Activated CD4-positive, CD25-positive, alpha-beta regulatory T cell treated with anti-CD3 and anti-CD28 coated beads, Interleukin-2, amount 50 U/mL, for 24 hours (primary cell): ENCODE measurements at places on chromosomes 2 and 18.
A peak's percentile ranks its signal among the peaks of the same experiment; 100 is the strongest.

DNA sequence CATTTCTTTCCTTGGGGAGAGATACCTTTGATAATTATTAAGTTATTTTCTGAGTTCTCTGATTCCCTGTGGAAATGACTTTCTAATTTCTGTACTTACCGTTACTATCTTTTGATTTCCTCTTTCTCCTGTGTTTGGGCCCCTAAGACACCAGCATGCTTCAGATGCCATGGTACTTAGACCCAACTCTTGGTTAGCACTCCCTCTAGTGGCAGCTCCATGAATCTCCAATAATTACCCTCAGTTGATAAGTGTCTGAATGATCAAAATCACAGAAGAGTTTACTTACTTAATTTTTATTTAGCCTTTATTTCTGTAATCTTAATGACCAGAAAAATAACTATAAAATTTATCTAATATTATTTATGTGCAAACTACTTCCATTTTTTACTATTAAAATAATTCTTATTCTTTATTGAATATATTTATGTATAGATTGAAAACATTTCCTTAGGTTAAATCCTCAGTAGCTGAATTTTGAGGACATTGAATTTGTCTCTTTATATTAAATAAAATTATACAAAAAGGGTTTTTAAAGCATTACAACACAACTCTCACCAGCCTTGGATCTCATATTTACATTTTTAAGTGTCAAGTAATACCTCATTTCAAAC, 300.4 kb downstream of the KCNS3 start:
- peak; percentile 44 for ATAC-seq

DNA sequence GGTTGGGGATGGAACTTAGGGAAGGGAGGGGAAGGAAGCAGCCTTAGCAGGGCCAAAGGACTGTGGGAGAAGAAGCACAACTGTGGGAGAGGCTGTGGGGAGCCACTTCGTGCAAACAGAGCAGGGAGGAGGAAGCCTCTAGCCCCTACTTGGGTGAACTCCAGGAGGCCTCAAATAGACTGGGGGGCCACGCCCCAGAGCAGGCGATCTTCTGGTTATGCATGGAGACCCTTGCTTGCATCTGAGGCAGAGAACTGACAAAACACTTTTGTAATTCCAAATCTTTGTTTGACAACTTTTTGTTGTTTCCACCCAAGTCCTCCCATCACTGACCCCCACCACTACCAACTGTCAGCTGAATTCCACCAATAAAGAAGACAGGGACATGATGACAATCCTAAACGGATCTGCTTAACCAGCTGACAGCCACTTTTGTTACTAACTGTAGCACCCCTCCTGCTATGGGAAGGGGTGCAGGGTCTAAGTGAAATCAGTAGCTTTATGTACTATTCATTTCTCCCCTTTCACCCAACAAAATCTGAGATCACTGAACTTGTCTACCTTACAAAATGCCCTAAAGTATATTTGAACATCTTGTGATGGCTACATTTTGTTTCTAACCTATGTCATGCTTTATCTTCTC, 80.5 kb upstream of the CPO start:
- no peak for ATAC-seq

- no peak for ATAC-seq
Measured at GRCh38 chr2:58701688-58702301, 460.7 kb upstream of the FANCL start.

GRCh38 chr2:196925051-196925767, 1.3 kb downstream of the PGAP1 start:
- ATAC-seq = no peak

- ATAC-seq = no peak
Measured at GRCh38 chr2:212379103-212379502, 159.5 kb downstream of the ERBB4 start.

GRCh38 chr2:46276642-46277041, 20.6 kb upstream of the EPAS1 start:
- ATAC-seq = no peak

DNA sequence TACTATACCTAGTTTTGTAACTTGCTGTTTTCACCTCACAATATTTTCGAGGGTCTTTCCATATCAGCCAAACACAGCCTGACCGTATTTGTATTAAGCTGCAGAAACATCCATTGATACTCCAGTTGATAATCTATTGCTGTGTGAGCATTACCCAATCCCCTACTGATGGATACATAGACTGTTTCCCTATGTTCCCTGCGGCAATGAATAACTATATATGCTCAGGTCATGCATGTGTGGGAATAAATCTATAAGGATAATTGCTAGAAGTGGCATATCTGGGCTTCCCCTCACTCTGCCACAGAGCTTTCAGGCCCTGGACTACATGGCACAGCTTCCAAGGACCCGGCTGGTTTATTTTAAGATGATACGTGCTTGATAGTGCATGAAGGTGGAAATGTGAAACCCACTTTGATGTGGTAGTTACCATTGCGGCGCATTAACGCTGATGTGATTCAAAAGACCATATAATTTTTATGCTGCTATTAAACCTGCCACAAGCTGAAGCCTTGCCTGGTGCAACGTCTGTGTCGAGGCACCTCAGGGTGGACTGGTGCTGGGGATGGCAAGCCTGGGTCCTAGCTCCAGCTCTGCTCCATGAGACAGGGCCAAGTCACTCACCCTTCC, 130.8 kb upstream of the MSH6 start:
- ATAC-seq = no peak

DNA sequence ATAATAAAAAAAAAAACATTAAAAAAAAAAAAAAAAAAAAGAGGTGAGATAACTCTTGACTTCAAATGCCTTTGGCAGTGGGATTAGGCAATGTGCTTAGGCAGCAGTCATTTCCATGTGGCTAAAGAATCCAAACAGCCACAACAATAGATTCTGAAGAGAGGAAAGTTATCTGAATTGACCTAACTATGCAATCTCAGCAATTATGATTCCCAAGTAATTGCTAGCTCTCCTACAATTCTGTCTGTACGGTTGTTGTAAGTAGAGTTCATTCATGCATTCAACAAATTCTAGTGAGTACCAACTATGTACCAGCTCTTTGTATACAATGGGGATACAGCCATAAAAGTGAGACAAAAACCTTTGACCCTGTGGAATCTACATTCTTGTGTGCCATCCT, 3.6 kb downstream of the SRD5A2 start:
- no peak for ATAC-seq

- no peak for ATAC-seq
Measured at GRCh38 chr18:66078925-66079800, 328.4 kb downstream of the CDH7 start.

- no peak for ATAC-seq
Measured at GRCh38 chr2:37439131-37439642, 94.8 kb downstream of the QPCT start.

DNA sequence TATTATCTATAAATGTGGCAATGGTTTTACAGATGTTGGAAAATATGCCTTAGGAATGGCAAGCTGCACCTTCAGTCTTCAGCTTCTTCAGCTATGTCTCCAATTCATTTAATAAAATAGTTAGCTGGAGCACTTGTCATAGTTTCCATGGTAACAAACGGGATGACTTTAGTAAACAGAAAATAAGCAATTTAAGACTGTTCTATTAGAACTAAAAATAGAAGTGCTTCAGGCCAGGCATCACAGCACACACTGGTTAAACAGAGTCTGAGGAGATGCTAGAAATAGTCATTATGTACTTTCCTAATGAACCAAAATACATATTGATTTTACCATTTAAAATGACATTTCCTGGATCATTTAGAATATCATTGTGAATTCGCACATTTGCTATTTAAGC, 195.0 kb downstream of the GCA start:
- no peak for ATAC-seq

DNA sequence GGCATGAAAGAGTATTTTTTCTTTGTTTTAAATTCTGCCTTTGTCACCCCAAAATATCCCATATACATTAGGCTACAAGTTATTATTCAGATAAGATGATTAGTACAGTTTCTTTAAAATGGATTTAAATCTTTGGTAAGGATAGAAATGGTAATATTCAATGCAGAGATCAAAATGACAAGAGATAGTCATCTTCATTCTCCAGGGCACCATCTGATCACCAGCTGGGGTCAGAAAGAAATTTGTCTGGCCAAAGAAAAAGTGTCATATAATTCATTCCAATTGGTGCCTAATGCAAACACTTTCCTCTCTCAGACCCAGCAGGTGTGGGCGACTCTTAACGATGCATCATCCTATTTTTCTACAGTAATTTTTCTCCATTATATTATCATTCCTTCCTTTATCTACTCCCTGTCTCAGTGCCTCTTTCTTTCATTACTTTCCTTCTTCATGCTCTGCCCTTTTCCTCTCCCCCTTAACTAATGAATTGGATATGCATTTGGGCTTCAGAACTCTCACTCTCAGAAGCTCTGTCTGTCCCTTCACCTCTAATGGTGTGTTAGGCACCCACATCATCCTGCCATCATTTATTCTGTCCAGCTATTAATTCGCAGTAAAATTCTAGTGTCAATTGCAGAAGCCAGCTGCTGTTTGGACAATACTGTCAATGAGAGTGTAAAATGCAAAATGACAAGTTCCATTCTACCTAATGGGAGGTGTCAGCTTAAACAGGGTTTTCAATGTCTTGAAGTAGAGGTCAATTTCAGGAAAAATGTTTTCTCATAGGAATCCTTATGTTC, 570.5 kb downstream of the TDRD15 start:
- no peak for ATAC-seq

- no peak for ATAC-seq
Measured at GRCh38 chr18:3910512-3910911, 460.5 kb downstream of the TGIF1 start.

DNA sequence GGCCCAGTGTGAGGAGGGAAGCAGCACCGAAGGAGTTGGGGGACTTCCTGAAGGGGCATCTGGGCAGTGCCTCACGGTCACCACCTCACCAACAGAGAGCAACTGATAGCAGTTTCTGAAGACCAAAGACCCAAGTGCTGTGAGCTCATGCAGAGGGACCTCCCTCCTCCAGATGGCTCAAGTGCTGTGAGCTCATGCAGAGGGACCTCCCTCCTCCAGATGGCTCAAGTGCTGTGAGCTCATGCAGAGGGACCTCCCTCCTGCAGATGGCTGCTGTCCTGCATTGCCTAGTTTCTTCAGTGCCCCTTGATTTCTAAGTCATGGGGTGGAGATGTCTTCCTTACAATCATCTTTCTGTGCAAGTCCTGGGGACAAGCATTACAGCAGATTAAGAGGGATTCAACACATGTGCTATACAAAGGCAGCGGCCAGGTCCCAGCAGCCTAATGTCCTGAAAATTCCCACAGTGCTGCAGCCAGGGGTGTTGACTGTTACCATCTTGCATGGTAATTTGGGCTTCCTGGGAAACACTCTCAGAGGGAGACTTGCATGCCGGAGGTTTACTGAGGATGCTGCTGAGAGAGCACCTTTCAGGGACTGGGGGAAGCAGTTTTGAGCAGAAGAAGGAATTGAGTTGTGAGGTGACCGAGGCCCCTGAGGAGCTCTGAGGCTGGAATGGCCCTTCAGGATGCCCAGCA, 409.3 kb downstream of the GALR1 start:
- no peak for ATAC-seq

DNA sequence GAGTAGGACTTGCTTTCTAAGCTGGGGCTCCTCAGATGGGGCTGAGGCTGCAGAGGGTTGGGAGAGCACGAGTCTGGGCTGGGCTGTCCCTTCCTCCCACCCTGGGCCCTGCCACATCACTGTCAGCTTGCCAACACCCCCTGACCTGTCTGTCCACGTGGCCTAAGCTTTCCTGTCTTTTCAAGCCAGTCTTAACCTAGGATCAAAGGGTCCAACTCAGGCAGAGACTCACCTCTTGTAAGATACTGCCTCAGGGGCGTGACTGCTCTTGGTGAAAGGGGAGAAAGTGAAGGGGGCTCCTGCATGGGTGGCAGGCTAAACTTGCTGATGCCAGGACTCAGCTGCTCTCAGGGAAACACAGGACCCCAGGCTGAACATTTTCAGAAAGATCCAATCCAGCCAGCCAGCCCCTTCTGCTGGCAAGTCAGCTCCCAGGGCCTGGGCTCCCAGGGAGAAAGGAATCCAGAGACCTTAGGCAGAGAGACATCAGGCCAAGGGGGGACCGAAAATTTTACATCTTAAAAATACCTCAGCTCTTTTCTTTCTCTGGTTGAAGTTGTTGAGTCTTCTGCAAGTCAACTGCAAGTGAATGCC, 144.2 kb upstream of the ID2 start:
- ATAC-seq = no peak

DNA sequence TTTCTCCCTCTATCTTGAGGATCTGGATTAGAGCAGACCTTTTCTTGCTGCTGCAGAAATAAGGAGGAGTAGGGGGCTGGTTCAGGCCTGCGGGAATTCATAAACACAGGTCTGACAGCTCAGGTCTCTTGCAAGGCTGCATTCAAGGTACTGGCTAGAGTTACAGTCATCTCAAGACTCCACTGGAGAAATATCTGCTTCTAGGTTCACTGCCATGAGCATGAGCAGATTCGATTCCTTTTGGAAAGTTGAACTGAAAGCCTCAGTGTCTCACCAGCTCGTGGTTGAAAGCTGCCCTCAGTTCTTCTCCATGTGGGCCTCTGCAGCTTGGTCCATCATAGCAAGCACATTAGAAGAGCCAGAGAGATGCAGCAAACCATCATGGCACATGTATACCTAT, 124.4 kb upstream of the SETBP1 start:
- no peak for ATAC-seq

DNA sequence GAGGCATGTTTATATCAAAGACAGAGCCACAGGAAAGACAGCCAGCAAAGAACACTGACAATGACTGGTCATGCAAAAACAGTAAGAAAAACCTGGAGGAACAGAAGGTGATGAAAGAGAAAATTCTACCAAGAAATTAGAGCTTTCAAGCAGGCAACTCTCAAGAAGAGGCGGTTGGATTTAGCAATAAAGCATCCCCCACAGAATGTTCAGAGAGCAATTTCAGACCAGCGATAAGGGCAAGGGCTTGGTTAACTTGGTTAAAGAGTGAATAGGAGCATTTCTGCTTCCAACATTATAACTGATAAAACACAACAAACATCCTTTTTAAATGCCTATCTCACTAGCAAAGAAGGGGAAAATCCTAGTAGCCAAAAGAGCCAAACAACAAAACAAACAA, 68.0 kb upstream of the NCKAP5 start:
- ATAC-seq = no peak
